H1 (cell line): ENCODE measurements at places on chromosomes 6 and 20. TPM values are rescaled to one million over a fixed set of nuclear protein-coding genes. Genes with fewer than 3 reads are reported as not detected.

DNA sequence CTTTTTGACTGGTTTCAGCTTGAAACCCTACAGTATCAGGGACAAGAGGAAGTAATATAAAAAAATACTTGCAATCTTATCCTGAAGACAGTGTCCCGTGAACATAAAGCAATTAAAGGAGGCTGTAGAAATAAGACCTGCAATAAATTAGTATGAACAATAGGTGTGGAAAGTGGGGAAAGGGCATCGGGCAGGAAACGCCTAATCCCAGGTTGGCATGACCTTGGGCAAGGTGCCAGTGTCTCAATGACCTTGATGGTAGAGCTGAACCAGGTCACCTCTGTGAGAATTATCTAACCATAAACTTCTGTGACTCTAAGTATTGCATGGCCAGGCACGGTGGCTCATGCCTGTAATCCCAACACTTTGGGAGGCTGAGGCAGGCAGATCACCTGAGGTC is 115.2 kb downstream of the LY86 start:
- DNase-seq, result no peak

- DNase-seq, result no peak
Measured at GRCh38 chr6:156948807-156949206, 171.6 kb downstream of the ARID1B start.

GRCh38 chr6:53651205-53651763 is 14.3 kb downstream of the KLHL31 start:
- DNase-seq, result peak; percentile 10

GRCh38 chr6:38432479-38432878 is 207.2 kb downstream of the BTBD9 start:
- no peak for DNase-seq

DNA sequence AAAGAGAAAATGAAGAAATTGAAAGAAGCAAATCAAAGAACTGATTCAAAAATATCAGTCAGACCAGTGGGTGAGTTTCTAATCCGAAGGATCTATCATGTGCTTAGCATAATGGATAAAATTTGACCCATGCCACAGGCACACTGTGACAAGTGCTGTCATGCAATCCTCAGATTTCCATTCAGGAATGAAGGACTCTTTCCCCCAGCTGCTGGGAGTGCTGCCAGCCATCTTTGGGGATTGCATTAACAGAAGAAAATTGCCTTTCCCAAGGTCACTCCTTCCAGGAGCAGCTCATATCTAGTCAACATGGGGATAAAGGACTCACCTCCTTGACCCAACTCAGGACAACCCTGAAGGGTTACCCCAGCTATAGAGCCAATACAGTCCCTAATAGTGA is 316.7 kb upstream of the TBX18 start:
- no peak for DNase-seq

DNA sequence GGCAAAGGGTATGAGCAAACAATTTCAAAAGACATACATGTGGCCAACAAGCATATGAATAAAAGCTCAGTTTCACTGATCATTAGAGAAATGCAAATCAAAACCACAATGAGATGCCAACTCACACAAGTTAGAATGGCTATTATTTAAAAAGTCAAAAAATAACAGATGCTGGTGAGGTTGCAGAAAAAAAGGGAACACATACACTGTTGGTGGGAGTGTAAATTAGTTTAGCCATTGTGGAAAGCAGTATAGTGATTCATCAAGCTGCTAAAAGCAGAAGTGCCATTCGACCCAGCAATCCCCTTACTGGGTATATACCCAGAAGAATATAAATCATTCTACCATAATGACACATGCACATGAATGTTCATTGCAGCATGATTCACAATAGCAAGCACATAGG is 6.7 kb upstream of the KHDC1L start:
- DNase-seq, result no peak

- no peak for DNase-seq
Measured at GRCh38 chr6:31700740-31701401, 2.3 kb downstream of the ABHD16A start.

- DNase-seq, result no peak
Measured at GRCh38 chr6:4316867-4317400, 181.6 kb upstream of the ECI2 start.

- DNase-seq, result no peak
Measured at GRCh38 chr6:126667728-126668127, 327.8 kb downstream of the CENPW start.

DNA sequence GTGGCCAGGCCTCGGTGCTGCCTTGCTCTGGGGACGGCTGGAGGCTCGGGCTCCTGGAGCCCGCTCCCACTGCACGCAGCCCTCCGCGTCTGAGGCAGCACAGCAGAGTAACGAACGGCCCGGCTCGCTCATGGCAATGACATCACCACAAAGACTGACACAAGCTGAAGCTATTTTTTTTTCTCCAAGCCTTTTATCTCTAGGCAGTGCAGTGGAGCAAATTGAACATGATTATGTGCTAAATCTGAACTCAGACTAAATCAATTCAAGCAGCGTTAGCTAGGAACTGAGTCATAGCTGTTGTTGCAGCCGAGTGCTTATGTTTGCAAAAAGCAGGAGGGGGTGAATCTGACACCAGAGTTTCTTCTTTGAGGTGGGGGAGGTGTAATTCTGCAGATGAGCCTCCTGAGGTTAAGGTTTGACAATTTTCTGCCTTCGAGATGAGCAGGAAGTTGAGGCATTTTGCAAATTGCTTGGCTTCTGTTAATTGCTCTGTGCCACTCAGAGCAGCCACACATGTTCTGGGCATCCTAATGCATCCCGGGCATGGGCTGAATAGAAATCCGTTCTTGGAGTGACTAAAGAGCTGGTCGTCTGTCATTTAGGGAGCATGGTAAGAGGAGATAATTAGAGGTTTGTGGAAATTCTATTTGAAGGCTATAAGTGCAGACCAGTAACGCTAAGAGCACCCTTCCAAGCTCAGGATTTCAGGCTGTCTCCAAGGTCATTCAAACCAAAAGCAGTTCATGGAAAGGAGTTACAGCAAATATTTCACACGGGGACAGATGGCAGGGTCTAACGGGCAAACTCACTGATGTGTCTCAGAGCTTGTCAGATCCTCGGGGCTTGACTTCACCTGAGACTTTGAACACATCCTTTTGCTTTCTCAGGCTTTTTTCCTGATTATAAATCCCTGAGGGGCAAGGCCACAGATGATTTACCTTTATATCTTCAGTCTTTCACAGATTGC is 155.1 kb upstream of the ENPP5 start:
- peak; percentile 47 for DNase-seq

- peak; percentile 49 for DNase-seq
Measured at GRCh38 chr20:29873946-29874345, 1383.5 kb upstream of the DEFB115 start.

GRCh38 chr20:50121858-50122271 is 8.9 kb upstream of the UBE2V1 start:
- no peak for DNase-seq

GRCh38 chr6:15754706-15755079 is 91.9 kb upstream of the DTNBP1 start:
- no peak for DNase-seq

DNA sequence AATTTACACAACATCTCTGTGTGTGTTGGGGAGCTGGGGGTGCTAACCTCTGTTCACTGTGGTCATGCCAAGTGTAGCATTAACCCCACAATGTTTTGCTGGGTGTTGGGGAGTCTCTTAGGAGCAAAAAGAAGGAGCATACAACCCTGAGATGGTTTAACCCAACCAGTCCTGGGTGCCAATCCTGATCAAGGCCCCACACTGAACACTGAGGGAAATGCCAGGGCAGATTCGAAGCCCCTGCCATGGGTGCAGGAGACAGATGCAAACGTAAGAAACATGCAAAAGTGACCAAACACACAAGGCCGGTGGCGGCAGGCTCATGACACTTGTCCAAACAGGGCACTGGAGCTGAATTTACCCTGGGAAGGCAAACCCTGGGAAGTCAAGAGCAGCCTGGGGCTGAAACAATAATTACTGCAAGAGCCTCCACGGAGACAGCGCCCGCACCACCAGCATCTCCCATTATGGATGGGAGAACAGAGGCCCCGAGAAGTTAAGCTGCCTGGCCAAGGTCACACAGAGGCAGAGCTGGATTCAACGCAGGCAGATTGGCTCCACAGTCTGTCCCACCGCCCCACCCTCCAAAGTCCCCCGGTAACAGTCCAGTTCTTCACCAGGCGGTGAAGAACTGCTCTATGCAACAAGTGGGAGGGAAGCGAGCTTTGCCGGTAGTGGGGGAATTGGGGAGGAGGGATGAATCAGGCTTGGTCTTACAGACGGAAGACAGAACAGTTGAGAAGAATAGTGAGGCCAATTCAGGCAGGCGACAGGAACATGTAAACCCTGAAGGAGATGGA is 8.5 kb downstream of the ACSS1 start:
- no peak for DNase-seq

GRCh38 chr6:20629509-20629908 is 95.3 kb downstream of the CDKAL1 start:
- no peak for DNase-seq

- no peak for DNase-seq
Measured at GRCh38 chr6:69813508-69813907, 16.7 kb upstream of the LMBRD1 start.

- DNase-seq, result no peak
Measured at GRCh38 chr20:39101895-39102294, 139.8 kb downstream of the DHX35 start.

DNA sequence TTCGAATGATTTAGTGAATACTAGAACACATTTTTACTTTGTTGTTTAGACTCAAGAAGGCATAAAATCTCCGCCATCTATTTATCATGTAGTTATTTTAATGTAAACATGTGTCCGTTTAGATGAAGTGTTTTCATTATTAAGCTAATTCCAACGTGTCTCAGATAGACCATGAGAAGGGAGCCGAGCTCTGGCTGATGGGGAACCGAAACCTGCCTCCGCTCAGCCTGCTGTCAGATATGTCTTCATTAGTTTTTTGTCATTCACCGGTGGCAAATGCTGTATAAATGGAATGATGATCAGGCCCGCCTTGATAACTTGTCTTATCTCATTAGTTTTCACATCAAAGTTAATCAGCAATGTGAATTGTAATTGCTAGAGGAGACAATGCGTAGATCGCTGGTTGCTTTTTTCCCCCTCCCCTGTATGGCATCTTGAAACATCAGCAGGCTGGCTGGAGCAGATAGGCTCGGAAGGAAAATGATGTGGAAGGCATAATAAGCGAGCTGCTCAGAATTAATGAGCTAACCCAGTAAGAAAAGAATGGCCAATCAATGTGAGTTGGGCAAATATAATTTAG is 136.4 kb downstream of the LINC00237 start:
- DNase-seq, result no peak

- DNase-seq, result no peak
Measured at GRCh38 chr20:49603209-49603627, 35.3 kb upstream of the PTGIS start.

DNA sequence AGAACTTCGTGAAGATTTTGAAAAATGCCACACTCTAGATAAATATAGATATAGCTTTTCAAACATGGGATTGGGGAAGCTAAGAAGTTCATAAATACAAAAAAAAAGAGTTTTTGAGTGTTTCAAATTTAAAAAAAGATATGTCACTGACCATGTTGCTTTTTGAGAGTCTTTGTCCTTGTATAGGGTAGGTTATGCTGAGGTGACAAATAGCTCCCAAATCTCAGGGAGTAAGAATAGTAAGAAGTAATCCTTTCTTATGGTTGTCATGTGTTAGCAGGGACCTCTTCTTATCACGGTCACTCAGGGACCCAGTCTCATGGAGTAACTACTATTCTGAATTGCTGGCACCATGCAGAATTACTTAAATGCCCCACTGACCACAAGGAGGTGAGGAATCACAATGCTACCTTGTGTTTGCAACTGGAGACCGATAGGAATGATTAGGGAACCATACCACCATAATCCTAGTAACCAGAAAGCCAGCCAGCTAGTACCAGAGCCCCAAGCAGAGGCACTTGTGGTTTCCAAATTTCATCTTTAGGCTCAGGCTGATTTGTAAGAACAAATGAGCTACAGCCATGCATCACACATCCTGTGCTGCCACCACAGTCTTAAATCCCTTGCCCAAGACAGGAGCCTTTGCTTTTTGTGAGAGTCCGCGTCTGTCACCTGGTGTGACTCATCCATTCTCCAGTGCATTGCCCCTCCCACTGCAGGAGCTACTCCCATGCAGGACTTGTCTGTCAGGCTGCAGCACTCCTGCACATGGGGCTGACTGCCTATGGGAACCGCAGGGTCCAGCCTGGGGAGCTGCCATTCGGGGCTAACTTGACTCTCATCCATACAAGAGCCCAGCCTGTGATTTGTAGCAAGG is 42.4 kb upstream of the ADGRF4 start:
- peak; percentile 36 for DNase-seq

DNA sequence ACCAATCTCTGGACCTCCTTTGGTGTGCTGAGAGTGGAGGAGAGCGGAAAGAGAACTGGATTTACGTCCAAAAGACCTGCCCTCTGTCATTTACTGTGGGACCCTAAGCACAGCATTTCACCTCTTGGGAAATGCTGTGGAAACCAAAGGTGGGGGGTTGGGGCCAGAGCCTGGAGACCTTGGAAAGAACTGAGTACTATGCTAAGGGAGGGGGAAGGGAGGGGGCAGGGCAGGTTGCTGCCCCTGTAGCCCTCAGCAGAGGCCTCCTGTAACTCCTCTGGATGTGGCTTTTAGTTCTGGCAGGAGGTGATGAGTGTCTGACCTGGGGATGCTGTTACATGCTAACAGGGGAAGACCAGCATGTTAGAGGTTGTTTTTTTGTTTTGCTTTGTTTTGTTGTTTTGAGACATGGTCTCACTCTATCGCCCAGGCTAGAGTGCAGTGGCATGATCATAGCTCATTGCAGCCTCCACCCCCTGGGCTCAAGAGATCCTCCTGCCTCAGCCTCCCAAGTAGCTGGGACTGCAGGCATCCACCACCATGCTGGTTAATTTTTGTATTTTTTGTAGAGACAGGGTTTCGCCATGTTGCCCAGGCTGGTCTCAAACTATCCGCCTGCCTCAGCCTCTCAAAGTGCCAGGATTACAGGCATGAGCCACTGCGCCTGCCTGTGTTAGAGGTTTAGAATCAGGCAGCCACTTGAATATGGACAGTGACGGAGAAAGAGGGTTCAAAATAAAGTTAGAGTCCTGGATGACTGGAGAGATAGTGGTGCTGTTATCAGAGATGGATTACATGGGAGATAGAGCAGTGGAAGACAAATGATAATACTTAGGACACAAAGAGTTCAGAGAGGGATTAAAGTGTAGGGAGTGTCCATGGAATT is 18.4 kb upstream of the PARD6B start:
- DNase-seq, result no peak

PDCD2 gene
- total RNA-seq, result 104 and 116 TPM in 2 replicates

MOXD1 gene
- 1.4 and 1.6 TPM in 2 replicates for total RNA-seq

CD24 gene
- 2,258 and 2,327 TPM in 2 replicates for total RNA-seq

SLC13A3 gene
- 9.4 and 9.8 TPM in 2 replicates for total RNA-seq

NRSN1 gene
- 0.29 and 0.78 TPM in 2 replicates for total RNA-seq

SMIM29 gene
- 7.0 and 7.5 TPM in 2 replicates for total RNA-seq

FRK gene
- 0.19 and 0.24 TPM in 2 replicates for total RNA-seq

ZNF311 gene
- total RNA-seq, result 4.2 and 4.3 TPM in 2 replicates

MLN gene
- total RNA-seq, result not detected in 2 replicates

NUS1 gene
- total RNA-seq, result 76.4 and 77.7 TPM in 2 replicates

CD93 gene
- 0.07 TPM in 1 of 2 replicates, not detected in the other for total RNA-seq

LY6G6C gene
- total RNA-seq, result 0.33 TPM in 1 of 2 replicates, not detected in the other

BHLHE23 gene
- 0.38 and 0.47 TPM in 2 replicates for total RNA-seq

NKAPL gene
- total RNA-seq, result not detected in 2 replicates

SLC44A4 gene
- 2.5 and 4.8 TPM in 2 replicates for total RNA-seq

NKX2-4 gene
- 0.19 and 0.37 TPM in 2 replicates for total RNA-seq

KIFC1 gene
- 64.3 and 69.3 TPM in 2 replicates for total RNA-seq

BAG2 gene
- 7.2 and 7.4 TPM in 2 replicates for total RNA-seq

TFAP2B gene
- not detected in 2 replicates for total RNA-seq
